Natural killer cell (primary cell): ENCODE measurements at places on chromosomes 1 and 21.

DNA sequence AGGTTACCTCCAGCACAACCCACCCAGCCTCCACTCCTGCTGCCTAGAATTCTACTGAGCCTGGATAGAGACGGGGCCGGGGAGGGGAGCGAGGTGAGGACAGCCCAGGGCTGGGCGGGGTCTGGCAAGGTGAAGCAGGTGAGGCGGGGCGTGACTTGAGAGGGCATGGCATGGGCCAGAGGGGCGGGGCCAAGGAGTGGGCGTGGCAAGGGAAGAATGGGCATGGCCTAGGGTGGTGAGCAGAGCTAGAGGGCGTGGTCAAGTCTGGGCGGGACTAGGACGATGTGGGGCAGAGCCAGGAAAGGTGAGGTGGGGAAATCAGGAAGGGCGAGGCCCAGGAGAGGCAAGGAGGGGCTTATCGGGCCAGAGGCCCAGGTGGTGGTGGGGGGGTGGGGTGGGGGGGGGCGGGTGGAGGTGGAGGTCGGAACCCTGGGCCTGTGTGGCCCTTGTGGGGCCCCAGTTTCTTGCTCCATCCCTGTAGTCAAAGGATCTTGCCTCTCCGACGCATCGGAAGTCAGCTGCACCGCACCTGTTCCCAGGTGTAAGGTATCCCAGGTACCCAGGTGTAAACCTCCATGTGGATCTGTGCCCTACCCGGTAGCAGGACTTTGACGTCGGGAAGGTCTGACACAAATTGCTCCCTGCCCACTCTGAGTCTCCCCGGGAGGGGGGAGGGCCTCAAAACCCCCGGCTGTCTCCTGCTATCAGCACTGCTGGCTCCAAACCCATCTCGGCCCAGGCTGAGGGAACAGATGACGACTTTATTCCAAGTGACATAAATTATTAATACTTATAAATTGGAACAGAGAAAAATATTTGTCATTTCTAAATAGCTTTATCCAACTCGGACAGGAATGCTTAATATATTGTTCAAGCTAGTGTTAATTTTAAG is 32.9 kb upstream of the UTS2 start:
- peak; percentile 25 for DNase-seq

GRCh38 chr1:86016076-86016759 is 140.4 kb downstream of the COL24A1 start:
- DNase-seq = no peak

DNA sequence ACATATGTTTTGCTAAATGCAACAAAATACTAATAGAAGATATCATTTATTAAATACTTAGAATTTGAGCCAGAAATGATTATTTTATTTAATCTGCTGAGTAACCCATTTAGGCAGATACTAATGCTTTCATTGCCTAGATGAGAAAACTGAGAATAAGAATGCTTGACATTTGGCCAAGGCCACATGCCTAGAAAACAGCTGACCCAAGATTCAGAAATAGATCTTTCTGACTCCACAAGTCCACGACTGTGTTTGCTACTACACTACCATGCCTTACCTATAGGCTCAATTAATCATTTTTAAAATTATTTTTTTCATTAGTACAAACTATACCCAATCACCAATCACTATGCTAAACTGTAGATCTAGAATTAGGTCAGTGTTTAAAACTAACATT is 129.7 kb downstream of the ATP1B1 start:
- DNase-seq = no peak

- DNase-seq = no peak
These were observed 195.4 kb upstream of the RUNX1 start for GRCh38 chr21:35244514-35244913.

DNA sequence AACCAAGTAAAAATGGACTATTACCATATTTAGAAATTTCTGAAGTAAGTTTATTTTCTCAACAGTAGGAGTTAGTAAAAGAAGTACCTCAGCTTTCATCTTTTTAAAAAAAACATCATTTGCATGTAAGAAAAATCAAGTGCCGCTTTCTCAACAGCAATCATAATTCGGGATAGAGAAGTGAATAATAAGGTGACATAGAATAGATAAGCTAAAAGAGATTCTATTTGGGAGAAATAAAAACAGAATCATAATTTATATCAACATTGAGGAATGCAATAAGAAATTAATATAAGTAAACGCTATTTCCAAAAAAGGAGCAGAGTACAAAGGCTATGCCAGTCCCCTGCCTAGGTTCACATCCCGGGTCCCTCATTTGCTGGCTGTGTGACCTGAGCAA is 330.9 kb upstream of the GREM2 start:
- no peak for DNase-seq
